ENCODE measurements at places on chromosomes 12 and 14.
A peak's percentile ranks its signal among the peaks of the same experiment; 100 is the strongest.

DNA sequence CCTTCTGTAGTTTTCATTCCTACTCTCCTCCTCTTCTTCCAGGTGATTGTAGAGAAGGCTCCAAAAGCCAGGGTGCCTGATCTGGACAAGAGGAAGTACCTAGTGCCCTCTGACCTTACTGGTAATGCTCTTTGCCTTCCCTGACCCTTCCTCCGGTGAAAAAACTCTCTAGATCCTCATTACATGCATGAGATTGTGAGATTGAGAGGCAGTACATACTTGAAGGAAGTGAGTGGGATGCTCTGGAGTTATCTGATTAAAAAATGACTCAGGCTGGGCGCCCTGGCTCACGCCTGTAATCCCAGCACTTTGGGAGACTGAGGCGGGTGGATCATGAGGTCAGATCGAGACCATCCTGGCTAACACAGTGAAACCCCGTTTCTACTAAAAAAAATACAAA lies 5.3 kb downstream of the GABARAPL1 start:
- DNase-seq: no peak

DNA sequence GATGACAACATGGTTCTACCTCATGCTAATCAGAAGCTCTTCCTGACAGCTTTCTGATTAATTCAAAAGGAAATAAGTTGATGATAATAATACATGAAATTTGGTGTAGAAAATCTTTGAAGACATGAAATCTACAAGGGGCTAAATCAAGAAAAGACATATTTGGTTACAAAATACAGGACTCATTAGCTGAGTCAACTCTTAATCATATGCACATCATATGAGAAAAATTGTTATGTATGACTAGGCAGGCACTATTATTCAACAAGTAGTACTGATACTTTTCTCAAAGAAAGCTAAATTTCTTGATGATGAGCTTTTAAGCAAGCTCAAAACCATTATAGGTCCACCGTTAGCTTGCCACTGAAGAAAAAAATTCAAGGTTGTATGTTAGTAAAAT lies 7.1 kb downstream of the ABCC9 start:
- DNase-seq: no peak

DNA sequence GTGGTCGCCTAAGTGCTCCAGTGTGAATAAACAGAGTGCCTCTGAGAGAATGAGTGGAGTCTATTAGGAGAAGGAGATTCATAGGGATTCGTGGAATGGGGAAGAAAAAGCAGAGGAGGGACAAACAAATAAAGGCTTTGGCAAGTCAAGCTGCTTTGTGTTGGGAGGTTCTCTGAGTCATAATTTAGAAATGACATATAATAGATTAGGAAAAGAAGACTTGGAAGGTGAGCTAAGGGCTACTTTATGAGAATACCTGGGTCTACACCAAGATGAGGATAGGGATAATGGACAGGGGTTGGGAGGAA lies 6.4 kb upstream of the NTN4 start:
- no peak for DNase-seq

DNA sequence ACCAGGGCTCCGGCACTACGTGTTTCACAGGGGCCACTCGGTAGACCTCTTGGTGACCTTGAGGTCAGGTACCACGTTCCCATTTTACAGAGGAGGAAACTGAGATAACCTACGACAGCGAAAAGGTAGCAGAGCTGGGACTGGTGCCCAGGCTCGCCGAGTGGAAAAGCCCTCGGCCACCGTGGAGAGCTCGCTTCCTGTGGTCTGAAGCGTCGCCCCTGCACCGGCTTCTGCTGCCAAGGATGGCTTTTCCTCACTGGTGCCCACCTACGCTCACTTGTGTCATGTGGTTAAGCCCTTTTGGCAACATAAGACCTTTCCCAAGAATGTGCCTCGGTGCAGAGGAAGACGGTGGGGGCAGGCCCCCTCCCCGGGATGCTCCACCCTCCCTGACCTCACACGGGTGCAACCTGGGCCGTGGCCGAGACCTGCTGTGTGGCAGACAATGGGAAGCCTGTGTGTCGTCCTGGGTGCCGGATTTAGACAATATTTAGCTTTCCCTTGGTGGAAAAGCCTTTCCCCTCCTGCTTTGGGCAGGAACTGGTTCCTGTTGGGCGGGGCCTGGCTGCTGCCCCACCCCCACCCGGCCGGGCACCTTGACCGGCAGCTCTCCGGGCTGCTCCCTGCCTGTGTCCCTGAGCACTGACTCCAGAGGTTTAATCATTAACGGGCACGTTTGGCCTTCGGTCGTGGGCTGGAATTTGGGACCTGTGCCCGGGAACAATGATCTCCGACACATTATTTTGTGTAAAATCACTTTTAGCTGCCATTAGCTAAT lies 32.4 kb upstream of the PPP1R13B start:
- DNase-seq: no peak

- no peak for DNase-seq
These were observed 798 bp upstream of the RASAL1 start for GRCh38 chr12:113136128-113136989.

DNA sequence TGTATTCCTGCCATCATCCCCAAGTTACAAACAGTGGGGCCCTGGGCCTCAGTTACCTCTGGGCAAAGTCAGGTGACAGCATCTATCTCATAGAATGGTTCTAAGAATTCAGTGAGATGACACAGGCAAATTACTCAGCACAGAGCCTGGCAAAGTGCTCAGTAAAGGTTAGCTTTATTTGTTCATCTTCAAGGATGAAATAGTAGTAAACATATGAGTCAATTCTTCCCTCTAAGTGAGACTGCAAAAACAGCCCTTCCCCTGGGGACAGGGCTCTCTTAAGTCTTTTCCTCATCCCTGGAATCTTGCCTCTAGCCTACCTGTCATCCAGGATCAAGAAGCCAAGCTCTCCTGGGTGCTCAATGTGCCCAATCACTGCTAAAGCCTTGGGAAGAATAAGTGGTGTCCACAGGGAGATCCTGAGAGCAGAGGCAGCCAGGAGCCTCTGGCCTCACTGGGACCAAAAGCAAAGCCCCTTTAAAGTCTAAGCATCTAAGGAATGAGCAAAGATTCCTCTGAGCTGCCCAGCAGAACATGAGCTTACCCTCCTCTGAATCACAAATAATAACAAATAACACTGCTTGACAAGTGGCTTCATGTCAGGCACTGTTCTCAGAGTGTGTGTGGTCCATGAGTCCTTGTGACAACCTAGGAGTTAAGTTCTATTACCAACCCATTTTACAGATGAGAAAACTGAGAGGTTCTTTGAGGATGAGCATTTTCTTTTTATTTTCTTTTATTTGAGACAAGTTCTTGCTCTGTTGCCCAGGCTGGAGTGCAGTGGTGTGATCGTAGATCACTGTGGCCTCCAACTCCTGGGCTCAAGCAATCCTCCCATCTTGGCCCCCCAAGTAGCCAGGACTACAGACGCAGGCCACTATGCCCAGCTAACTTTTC lies 12.1 kb downstream of the NUAK1 start:
- no peak for DNase-seq

GRCh38 chr14:53430870-53431269 lies 277.7 kb upstream of the DDHD1 start:
- no peak for DNase-seq

GRCh38 chr14:77761205-77761931 lies 412 bp upstream of the SNW1 start:
- peak; percentile 79 for DNase-seq

GRCh38 chr12:43973993-43974392 lies 138.1 kb downstream of the TMEM117 start:
- DNase-seq: no peak

- DNase-seq: no peak
These were observed 25.9 kb downstream of the TCHP start for GRCh38 chr12:109926016-109926415.

DNA sequence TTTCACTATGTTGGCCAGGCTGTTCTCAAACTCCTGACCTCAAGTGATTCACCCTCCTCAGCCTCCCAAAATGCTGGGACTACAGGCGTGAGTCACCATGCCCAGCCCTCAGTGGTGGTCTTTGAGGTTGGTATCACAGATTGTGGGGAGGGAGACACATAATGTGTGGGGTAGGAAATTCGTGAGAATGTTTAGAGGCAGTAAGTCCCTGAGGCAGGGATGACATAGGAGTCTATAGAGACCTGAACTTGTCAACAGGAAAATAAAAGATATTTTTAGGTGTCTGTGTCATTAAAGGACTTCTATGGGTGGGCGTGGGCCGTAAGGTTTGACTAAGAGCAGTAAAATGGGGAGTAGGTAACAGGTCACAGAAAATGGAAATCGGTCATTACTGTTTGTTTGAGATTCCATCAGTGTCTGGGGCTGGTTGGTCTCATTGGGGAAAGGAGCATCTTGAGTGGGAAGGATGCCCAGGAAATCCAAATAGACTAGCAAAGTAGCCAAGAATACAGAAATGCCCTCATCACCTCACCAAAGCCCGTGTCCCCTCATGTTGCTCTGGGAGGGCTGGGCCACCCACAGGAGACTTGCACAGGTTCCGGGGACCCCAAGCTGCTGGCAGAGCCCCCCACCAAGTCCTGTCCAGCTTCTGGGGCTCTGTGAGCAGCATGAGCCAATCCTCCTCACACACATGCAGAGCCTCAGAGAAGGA lies 63.6 kb upstream of the BCL2L14 start:
- no peak for DNase-seq

DNA sequence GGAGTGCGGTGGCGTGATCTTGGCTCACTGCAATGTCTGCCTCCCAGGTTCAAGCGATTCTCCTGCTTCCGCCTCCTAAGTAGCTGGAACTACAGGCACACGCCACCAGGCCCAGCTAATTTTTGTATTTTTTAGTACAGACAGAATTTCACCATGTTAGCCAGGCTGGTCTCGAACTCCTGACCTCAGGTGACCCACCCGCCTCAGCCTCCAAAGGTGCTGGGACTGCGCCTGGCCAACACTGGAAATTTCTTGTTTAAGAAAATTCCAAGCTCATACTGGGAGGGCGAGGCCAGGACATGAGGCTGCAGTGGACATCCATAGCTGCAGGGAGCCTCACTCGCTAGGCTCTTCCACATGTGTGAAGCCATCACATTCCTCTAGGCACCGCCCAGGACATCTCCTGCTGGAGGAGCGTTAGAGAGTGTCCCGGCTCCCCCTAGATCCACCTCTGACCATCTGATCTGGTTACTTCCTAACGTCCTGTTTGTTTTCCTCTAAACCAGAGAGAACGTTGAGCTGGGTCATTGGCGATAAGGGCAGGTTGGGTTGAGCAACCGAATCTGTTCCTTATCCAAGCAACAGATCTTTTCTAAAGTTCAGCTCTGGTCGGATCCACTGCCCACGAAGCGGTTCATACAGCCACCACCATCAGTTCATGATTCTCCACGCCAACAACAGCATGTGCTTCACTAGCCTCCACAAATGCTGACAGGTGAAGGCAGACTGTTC lies 108.2 kb upstream of the MED13L start:
- no peak for DNase-seq

- DNase-seq: no peak
These were observed 173.8 kb upstream of the RGS6 start for GRCh38 chr14:71758229-71758951.

- DNase-seq: no peak
These were observed 36.0 kb upstream of the CLEC14A start for GRCh38 chr14:38291681-38292467.

- DNase-seq: no peak
These were observed 25.8 kb downstream of the TAOK3 start for GRCh38 chr12:118346895-118347294.

DNA sequence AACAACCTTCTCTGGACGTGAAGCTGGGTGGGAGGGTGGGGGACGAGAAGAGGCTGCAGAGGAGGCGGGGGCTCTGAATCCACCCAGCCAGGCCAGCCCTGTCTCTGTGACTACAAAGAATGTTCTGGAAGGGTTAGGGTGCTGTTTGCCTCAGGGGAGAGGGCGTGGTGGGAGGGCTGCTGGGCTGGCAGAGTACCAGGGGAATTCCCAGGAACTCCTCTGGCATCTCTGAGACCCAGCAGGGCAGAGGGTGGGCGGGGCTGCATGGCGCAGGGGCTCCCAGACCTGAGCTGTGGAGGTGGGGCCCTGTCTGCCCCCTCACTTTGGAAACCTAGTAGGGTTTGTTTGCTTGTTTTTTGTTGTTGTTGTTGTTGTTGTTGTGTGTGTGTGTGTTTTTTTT lies 45.5 kb upstream of the FZD10 start:
- no peak for DNase-seq

DNA sequence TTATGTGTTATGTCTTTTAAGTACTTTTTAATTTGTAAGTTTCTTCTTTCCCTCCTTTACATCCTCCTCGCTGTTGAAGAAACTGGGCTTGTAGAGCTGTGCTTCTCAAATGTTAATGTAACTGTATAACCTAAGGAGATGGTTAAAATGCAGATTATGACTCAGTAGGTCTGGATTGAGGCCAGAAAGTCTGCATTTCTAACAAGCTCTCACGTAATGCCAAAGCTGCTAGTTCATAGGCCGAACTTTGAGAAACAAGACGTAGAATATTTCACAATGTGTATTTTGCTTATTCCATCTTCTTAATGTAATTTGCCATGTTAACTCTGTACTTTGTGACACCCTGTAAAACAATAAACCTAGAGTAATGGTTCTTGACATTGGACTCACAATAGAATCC lies 193.3 kb upstream of the SYT1 start:
- no peak for DNase-seq

DNA sequence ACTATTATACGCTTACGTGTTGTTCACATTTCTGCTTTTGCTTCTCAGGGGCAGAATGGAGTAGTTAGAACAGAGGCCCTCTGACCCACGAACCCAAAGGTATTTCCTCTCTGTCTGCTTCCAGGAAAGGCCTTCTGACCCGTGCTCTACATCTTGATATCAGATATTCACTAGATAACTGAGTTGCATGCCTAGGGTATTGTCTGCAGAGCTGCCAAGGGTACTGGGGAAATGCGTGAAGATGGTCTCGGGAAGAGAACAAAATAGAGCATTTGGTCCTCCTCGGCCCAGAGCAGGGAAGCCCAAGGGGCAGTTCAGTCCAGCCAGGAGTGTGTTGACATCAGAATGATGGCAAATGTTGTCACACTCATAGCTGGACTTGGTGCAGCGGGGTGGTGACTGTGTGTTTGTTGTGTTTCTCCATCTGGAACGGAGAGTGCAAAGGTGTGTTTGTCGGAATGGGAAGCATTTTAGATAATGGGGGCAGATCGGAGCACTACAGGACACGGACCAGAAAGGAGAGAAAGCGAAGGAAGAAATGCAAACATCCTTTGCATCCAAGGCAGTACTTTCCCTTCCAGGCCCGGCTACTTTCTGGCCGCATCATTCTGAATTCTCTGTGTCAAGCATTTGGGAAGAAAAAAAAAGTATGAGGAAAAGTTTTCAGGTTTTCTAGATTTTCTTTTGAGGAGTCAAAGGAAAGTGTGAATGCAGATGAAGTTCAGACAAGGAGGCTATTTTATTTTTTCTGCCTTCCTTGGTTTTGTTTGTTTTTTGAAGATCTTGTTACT lies 8.1 kb downstream of the GLT1D1 start:
- no peak for DNase-seq

DNA sequence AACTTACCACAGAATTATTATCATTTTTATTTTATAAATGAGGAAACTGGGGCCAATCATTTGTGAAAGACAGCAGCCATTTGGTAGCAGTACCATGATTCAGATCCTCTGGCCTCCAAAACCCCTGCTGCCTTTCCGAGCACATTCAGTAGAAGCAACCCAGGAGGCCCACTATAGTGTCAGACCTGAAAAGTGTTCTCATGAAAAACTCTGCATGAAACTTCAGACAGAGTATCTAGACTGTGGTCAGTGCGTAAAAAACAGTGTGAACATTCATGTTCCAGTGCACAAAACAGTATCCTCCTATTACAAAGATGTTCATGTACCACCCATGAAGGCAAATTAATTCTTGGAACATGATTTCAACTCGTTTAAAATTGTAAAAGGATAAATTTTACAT lies 112.0 kb downstream of the EPS8 start:
- no peak for DNase-seq

Measured in NCI-H2081 treated with DMSO at 0.1 percent for 48 hours (cell line).